ENCODE measurements at places on chromosomes 12 and 14.

- DNase-seq, result no peak
These were observed 22.8 kb upstream of the MMP17 start for GRCh38 chr12:131805421-131805820.

GRCh38 chr14:47678993-47679392 lies 3.6 kb upstream of the MDGA2 start:
- DNase-seq, result no peak

- no peak for DNase-seq
These were observed 438.9 kb upstream of the FAR2 start for GRCh38 chr12:28709986-28710685.

- no peak for DNase-seq
These were observed 17.4 kb downstream of the FZD10 start for GRCh38 chr12:130179621-130180020.

DNA sequence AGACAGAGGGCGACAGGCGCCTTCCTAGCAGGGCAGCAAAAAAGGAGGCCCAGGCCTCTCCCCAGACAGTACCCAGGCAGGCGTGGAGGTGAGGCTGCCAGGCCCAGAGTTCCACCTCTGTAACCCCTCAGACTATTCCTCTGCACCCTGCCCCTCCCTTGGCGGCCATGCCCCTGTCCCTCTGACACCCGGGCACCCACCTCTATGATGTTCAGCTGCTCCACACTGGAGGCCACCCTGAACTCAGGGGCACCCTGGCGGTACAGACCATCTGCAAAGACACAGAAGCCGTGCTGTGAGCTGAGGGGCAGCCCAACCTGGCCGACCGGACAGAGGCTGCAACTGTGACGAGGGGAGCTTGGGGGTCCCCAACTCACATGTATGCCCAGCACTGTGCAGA lies 20.1 kb downstream of the ARL6IP4 start:
- no peak for DNase-seq

DNA sequence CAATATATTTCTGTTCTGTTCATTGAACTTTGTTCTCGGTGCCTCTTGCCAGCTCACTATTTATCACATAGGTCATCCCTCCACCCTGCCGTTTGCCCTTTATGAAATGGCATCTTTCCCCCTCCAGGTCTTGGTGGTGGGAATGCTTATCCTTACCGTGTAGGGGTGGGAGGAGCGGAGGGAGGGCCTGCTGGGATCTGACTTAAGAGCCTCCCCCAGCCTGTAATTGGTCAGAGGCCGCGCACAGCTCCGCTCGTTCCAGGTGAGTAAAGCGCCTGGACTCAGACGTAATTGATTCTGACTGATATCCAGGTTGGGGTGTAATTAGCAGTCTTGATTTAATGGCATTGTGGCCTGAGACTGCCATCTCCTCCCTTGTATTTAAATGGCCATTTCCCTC lies 185.3 kb downstream of the TSPAN9 start:
- DNase-seq, result no peak

All from stimulated activated CD4-positive, alpha-beta T cell treated with anti-CD3 and anti-CD28 coated beads, Interleukin-1b, Interleukin-23, amount 100 ng/mL, for 4 hours (primary cell).